Activated naive CD4-positive, alpha-beta T cell (primary cell): ENCODE measurements at places on chromosomes 7 and 10.

DNA sequence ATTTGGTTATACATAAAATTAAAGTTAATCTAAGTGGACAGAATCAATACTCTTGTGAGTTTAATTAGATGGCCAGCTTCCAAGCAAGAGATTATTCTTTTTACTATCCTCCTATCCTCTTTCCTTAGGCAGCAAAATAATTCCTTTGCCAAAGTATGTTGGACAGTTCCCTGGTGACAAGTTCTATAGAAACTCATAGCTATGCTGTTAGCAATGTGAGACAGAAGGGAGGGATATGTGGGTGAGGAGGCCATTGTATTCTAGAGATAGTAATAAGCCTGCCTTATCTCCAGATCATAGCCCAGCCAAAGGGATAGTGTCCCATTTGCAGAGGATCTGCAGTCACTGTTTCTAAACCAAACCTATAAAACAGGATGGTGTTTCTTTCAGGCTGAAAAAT is 181.6 kb upstream of the HDAC9 start:
- no peak for DNase-seq

DNA sequence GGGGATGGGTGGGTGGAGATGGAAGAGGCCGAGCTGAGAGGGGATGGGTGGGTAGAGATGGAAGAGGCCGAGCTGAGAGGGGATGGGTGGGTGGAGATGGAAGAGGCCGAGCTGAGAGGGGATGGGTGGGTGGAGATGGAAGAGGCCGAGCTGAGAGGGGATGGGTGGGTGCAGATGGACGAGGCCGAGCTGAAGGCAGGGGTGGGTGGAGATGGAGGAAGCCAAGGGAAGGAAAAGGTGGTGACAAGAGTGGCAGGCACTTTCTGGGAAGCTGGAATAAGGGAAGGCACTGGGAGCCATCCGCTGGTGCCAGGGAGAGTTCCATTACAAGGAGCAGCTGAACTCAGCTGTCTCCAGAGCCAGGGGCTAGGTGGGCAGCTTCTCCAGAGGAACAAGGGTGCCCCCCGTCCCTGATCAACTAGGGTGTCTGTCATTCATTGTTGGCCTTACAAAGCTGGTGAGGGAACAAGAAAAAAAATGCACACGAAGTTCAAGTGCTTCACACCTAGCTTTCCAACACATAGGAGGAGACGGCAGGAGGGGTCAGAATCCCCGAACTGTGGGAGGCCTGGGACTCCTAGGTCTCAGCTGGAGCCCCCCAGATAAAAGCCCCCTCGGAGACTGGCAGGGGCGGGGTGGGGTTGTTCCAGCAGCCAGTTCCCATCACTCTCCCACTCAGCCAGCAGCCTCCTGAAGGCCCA is 62.4 kb downstream of the PROSER2 start:
- DNase-seq = no peak

DNA sequence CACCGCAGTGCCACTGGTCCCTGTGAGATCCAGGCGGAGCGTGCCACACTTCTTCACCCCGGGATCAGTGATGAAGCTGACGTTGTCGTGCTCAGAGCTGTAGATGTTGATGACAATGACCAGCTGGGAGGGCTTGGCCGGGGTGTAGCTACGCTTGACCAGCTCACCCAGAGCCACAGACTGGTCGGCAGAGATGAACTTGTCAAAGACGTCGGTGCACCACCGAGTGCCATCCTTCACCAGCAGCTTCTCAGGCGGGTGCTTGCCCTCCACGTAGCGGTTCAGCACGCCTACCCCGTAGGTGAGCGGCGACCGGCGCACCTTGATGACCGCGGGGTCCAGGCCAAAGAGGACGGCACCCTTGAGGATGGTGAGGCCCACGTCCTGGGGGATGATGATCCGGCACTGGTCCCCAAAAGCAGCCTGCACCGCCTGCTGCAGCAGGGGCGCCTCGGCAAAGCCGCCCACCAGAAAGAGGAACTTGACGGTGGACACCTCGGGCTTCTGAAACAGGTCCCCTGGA is 54.2 kb downstream of the PNLIPRP2 start:
- DNase-seq = no peak

DNA sequence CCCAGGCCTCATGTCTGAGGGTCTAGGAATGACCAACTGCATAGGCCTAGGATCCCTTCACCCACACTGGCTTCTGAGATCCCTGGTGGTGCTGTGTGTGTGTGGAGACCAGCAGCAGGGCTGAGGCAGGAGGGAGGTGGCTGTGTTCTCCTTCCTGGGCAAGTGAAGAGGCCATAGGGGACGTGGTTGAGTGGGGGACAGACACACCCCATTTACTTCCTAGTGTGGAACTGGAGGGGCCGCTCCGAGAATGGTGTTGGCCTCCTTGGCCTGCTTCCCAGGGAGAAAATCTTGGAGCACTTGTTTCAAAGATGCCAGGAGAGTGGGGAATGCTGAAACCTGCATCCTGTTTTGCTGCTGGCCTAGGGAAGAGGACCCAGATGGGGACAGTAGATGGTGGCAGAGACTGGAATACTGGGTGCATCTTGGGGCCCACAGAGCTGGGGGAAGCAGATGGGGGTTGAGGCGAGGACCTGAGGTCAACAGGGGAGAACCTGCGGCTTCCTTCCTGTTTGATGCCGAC is 19.1 kb downstream of the UBTD1 start:
- DNase-seq = no peak

DNA sequence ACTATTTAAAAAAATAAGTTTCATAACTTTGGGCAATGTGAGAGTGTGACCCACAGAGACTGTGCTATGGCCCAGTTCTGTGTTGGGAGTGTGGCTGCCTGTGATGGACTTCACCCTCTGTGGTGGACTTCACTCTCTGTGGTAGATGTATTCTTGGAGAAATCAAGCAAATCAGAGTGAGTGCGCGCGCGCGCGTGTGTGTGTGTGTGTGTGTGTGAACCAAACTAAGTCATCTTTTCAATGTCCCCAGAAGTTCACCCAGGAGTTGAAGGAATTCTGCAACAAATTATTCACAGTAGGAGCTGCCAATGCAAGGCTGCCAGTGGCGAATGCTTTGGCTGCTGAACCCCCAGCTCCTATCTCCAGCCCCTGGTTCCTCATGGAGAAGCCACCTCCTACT is 184.5 kb downstream of the ADAM12 start:
- DNase-seq = no peak

DNA sequence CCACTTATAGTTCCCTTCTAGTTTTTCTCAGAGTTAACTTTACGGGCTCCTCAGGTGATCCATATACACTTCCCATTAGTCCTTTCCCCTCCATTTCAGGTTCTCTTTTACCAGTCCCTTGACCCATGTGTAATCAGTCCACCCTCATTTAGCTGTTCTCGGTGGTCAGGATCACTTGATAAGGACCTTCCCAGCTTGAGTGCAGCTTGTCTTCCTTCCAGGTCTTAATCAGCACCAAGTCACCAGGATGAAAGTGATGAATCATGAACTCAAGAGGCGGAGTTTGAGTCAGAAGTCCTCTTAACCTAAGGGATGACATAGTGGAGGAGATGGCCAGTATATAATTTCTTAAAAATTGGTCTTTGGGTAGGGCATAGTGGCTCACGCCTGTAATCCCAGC is 63.1 kb upstream of the CNTNAP2 start:
- DNase-seq = no peak

GRCh38 chr10:52474265-52474664 is 160.2 kb downstream of the DKK1 start:
- no peak for DNase-seq

- no peak for DNase-seq
Measured at GRCh38 chr7:46741938-46742540, 821.0 kb upstream of the IGFBP3 start.

DNA sequence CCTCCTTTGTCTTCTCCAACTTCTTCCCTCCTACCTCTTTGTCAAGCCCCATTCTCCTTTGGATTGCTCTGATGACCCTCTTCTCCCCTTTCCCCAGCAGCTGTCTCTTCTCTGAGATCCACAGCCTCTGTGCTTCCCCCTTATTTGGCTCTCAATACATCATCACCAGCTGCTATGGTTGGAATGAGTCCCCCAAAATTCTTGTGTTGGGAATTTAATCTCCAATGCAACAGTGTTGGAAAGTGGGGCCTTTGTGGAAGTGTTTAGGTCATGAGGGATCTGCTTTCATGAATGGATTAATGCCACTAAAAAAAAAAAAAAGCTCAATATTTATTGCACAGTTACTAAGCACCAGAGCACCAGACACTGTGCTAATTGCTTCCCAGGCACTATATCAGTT is 39.2 kb upstream of the FRMD4A start:
- DNase-seq = no peak

DNA sequence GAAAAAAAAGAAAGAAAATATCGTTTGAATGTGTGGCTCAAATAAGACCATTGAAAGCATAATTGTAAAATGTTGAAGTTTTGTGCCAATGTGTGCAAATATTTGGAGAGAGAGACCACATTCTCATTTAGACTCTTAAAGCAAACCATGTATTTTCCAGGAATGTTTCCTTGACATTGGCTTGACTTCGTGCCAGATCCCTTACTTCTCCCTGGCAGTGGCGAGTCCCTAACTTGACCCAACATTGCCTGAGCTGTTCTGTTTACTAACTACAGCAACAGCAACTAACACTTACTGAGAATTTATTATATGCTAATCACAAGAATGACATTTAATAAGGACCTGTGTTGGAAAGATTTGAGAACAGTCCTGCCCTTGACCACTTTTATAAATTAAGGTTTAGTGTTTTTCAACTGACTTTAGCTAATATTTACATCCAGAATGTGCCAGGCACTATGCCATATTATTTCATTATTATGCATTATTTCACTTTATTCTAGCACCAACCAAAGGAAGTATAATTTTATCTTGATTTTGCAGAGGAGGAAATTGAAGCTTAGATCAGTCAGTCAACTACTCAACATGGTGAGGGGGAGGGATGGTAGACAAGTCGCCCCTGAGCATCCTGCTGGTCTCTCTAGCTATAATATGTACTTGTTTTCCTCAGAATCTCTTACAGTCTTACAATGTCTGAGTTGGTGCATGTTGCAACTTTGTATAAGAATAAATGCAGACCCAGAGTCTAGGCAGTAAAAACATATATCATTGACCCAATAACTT is 29.7 kb downstream of the ZNF467 start:
- no peak for DNase-seq

DNA sequence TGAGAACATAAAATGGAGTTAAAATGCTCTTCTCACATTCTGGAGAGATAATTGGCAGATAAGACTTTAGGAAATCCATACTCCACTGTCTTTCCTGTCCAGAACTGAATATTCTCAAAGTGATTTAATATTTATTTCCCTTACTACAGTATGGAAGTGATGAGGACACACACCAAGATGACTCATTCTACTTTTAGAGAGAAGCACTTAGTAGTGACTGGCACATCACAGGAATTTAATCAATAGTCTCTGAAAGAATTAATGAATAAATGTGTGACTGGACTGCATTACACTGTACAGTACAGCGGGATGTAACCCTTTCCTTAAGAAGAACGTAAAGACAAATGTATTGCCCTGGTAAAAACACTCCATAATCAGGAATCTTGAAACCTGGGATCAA is 116.7 kb downstream of the SEMA3E start:
- no peak for DNase-seq

DNA sequence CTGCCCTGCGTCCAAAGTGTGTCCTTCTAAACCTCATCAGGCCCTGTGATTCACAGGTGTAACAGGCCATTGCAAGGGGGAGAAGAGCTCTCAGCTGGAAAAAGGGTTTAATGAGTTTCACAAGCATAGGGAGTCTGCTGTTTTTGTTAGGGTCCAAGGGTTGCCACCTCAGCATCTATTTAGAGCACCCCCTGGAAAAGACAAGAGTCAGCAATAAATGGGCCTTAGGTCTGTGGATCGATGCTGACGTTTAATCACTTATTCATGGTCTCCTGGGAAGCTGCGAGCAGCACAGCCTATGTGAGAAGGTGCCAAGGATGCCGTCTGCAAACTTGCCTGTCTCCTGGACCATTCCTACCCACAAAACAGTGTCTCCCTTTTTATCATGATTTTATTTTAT is 78.4 kb upstream of the BAIAP2L1 start:
- DNase-seq = no peak

DNA sequence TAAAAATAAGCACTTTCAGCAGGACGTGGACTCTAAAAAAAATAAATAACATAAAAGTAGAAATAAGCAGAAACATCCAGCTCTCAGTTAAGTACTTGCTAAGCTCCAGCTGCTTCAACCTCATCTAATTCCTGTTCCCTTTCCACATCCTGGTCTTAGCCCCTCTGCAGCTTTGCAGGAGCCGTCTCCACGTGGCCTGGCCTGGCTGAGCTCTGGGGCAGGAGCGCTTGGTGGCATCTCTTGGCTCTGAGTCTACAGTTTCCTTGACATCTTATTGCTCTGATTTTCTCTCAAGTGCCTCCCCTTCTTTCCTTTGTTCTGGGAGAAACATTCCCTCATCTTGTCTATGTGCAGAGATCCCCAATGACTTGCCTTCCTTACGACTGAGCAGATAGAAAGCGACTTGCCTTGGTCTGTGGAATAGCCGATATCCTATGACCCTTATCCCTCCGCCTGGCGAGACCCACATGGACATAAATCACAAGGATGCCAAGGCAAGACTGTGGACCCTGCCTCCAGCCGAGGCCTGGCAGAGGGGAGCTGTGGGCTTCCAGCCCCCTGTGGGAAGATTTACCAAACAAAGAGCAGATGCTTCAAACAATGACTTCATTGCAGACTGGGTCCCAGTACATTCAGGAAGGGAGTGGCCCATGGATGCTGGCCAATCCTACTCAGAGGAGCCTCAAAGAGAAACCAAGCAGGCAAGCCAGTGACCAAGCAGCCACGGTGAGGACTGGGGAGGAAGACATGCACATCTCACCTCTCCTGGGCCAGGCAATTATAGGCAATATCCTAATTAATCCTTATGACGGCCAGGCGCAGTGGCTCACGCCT is 61.9 kb downstream of the SPOCK2 start:
- no peak for DNase-seq
